ENCODE measurements at places on chromosomes 1 and 21.

GRCh38 chr1:32705516-32705915 is 2.9 kb upstream of the SYNC start:
- no peaks in the 10 kb centered on the region for H3K36me3 ChIP-seq
- H3K27me3 ChIP-seq = no peaks in the 10 kb centered on the region
- no peak overlapping the region for H3K4me3 ChIP-seq
- DNase-seq = no peak
- H3K27ac ChIP-seq = no peak overlapping the region

DNA sequence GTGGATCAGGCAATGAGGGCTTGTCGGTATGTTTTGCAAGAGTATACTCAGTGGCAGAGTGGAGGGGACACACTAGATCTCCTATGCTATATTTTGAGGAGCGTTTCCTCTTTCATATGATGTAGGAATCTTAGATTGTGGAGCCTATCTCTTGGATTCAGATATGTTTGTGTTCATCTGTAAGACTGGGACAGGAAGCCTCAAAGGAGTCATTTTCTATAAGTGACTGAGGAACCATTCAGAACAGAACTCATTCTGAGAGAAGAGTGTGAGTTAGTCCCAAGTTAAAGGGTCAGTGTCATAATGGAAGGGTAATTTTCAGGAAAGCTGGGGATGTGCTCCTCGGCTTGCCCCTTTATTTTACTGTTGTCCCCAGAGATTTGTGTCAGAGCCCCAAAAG is 107.7 kb downstream of the PTGS2 start:
- H3K4me1 ChIP-seq = no peaks in the 10 kb centered on the region
- no peaks in the 10 kb centered on the region for H3K27me3 ChIP-seq
- no peaks in the 10 kb centered on the region for H3K36me3 ChIP-seq
- no peak overlapping the region for H3K4me3 ChIP-seq

- H3K36me3 ChIP-seq = no peaks in the 10 kb centered on the region
- DNase-seq = no peak
- no peak overlapping the region for H3K27ac ChIP-seq
- H3K27me3 ChIP-seq = no peaks in the 10 kb centered on the region
- no peak overlapping the region for H3K4me3 ChIP-seq
Observed at GRCh38 chr1:218209351-218209861, 75.7 kb upstream of the RRP15 start.

DNA sequence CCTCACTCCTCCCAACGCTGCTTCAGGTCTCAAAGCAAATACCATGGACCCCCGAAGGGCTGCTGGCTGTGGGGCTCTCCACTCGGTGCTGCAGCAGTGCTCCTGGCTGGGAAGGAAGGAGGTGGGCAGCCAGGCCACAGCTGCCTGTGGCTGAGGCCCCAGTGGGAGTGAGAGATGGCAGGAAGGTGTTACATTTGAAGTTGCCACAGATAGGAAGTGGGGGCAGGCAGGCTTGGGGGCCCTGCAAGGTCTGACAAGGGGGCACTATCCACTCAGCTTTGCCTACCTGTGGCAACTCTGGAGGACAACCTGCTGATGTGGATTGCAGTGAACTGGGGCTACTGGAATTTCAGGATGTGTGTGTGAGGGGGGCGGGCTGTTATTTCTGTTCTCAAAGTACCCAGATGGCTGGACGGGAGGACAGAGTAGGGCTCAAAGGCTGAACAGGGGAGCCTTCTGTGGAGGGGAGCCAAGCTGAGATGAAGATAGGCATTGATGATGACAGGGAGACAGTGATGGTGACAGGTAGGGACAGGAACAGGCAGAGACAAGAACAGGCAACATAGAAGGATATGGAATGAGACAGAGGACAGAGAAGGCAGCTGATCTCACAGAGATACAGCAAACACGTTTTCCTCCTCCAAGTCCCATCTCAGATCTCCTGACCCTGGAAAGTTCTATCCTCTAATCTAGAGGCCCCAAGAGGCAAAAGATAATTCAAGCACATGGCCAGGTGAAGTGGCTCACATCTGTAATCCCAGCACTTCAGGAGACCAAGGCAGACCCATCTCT is 1.8 kb downstream of the ZNF683 start:
- DNase-seq = no peak
- H3K4me3 ChIP-seq = no peak overlapping the region
- no peaks in the 10 kb centered on the region for H3K4me1 ChIP-seq
- H3K27ac ChIP-seq = no peak overlapping the region
- no peaks in the 10 kb centered on the region for H3K27me3 ChIP-seq
- no peaks in the 10 kb centered on the region for H3K36me3 ChIP-seq

DNA sequence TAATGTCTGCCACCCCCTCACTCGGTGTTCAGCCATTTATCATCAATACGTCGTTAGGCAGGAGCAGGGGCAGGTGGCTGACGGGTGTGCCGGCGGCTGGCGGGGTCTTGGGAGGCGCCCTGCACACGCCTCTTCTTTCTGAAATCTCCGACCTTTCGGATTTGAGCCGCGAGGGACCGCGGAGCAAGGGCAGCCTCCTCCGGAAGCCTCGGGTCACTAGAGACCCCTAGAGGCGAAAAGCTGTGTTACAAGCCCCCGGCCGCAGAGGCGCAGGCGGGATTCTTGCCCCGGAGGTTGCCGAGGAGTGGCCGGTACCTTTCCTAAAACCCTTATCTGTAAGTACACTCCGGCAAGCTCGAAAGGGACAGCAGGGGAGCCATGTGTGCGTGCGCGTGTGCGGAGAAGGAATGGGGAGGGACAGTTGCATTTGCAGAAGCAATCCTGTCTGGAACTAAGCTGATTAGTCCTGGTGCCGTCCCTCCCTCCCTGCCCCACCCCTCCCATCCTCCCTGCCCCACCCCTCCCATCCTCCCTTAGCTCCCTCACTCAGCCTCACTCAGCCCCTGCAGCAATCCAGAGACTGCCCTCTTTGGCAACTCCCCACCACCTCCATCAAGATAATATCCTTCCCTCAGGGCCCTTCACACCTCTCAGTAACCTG is 11.0 kb downstream of the BRINP2 start:
- DNase-seq = peak; percentile 38
- no peaks in the 10 kb centered on the region for H3K36me3 ChIP-seq
- H3K27me3 ChIP-seq = no peaks in the 10 kb centered on the region
- peak overlapping the region; percentile 24 for H3K4me3 ChIP-seq
- H3K4me1 ChIP-seq = no peaks in the 10 kb centered on the region

DNA sequence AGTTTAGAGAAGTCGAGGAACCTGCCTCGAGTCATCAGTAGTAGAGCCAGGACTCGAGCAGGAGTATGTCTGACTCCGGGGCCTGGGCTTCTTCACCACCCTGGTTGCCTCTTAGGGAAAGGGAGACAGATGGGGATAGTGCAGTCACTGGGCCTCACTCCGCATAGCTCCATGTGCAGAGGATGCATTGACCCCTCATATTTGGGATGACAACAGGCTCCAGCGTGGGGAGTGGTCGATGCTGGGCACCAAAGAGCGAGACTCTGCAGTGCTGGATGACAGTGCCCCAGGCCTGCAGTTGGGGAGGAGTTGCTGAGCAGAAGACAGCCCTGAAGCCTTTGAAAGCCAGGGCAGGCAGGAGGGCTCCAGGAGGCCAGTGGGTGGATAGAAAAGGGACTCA is 20.8 kb upstream of the TENT5C start:
- no peaks in the 10 kb centered on the region for H3K4me1 ChIP-seq
- H3K36me3 ChIP-seq = no peaks in the 10 kb centered on the region
- no peak for DNase-seq
- H3K4me3 ChIP-seq = no peak overlapping the region

DNA sequence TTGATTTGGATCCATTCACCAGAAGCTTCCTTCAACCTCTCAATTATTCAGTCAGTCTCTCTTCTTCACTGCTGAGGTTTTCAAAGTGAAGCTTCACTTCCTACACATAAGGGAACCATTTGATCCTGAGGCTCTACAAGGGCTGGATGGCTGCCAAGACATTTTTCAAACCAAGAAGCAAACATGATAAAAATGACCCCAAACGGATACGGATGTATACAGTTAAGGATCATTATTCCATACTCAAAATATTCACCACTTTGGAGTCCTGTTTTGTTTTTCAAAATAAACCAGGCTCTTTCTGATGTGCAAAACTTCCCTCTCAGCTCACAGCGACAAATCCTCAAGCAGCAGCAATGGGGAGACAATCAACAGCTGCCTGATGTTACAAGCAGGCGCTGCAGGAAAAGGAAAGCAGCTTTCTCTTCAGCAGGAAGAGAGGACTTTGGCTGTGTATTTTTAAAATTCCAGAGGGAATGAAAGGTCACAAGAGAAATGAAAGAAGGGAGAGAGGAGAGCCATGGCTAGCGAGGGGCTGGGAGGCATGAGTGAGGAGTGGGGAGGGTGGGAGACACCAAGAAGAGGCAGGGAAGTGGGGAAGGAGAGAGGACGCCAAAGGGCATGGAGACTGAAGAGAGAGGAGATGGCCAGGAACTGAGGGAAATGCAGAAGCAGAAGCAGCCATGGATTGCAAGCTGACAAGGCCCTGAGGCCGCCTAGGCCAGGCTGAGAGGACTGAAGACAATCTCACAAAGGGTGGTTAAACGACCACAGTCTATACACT is 145.4 kb downstream of the SLC45A1 start:
- H3K27ac ChIP-seq = peak overlapping the region; percentile 79
- peak overlapping the region; percentile 6 for H3K4me3 ChIP-seq
- H3K4me1 ChIP-seq = peaks cover 3% of the 10 kb centered on the region

DNA sequence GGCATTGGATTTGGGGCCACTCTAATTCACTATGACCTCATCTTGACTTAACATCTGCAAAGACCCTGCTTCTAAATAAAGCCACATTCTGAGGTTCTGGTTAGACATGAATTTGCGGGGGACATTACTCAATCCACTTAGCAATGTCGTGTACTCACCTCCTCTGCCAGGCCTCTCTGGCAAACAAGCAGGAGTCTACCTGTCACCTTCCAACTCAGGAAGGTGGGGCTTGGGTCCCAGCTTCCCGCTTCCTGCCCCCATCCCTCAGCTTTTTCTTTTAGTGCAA is 177.8 kb downstream of the PSMG1 start:
- H3K36me3 ChIP-seq = no peaks in the 10 kb centered on the region
- H3K4me1 ChIP-seq = no peaks in the 10 kb centered on the region
- DNase-seq = no peak
- H3K27me3 ChIP-seq = no peaks in the 10 kb centered on the region
- H3K27ac ChIP-seq = peak overlapping the region; percentile 89
